ENCODE measurements at places on chromosomes 5 and 9.

DNA sequence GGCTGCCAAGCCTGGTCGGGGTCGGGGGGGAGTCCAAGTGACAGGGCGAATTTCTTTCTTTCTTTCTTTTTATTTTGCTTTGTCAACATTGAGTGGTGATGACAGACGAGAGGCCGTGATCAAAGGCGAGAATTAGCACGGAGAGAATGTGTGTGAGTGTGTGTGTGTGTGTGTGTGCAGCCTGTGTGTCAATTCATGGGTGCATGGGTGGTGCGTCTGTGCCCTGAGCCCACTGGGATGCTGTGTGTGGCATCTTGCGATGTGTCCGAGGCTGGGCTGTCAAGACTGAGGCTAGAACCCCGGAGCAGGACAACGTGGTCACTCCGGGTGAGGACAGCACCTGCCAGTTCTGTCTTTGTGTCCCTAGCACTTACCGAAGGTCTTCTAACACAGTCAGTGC, 4.7 kb upstream of the FIBCD1 start:
- no peak for DNase-seq

DNA sequence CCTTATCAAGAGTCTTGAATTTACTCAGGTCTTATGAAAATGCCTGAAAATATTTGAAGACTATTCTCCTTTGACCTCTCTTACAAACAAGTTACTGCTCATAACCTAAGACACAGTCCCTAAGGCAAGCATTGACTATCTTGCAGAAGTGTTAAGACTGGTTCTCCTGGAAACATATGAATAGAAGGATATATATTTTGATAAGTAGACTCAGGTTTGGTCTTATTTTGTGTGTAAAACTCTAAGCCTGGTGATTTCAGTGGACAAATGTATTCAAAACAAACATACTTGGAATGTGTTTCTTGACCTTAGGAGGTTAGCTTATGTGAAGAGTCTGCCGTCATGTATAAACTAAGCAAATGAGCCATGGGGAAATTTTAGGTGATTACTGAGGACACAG, 7.5 kb upstream of the UBQLN1 start:
- DNase-seq, result no peak

- no peak for DNase-seq
These were observed 284.1 kb downstream of the ELAVL2 start for GRCh38 chr9:23541976-23542375.

GRCh38 chr5:57499262-57500050, 16.8 kb upstream of the ACTBL2 start:
- peak; percentile 62 for DNase-seq

GRCh38 chr5:179296150-179296821, 49.0 kb downstream of the ADAMTS2 start:
- DNase-seq, result no peak

GRCh38 chr5:145543968-145544367, 291.2 kb downstream of the PRELID2 start:
- no peak for DNase-seq

DNA sequence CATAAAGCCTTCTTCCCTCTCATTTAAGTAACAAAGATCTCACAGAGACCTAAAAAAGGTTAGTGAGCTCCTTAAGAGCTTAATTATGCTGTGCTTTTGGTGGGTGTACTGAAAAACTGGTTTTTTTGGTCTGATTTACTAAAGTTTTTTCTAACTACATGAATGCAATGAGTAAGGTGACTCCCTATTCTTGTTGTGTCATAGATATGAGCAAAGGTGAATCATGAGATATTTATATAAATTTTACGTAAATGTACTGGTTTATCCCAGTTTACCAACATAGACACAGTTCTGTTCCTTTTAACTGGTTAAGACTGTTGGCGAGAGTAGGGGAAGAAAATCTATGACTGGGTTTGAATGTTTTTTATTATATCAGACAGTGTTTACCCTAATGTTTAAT, 250.5 kb downstream of the NR2F1-AS1 start:
- no peak for DNase-seq

DNA sequence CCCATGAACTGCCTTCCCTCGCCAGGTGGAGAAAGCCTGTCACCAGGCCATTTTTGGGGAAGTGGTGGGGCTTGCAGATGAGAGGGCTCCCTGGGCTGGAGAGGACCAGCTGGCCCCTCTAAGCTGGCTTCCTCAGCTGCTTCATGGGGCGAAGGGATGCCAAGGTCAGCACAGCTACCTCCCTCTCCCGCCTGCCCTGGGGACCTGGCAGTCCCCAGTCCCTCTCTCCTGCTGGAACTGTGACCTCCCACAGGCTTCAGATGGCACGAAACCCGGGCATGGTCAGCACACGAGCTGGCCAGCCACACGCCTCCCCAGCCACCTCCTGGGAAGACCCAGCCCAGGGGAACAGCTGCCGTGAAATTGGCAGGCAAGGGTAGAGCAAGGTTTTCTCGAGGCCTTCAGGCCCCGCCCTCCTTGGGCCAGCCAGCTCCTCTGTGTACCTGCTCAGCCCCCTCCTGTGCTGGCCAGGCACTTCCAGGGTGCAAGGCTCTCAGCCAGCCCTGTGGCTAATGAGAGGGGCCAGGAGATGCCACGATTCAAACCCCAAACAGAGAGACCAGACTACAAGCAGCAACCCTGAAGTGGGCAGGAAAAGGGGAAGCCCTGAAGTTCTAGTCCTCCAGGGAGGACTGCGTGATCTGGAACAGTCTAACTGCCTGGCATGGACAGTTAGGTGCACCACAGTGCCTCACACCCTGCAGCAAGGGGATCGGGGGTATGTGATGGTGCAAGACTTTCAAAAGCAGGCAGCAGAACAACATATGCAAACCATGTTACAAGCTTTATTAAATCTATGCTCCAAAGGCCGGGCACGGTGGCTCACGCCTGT, 12.9 kb downstream of the PLPP7 start:
- DNase-seq, result no peak

All from GM12865 (cell line).